ENCODE measurements at places on chromosomes 5 and 9.

- no peak for DNase-seq
These were observed 16.3 kb downstream of the CARD19 start for GRCh38 chr9:93112116-93112863.

- DNase-seq = no peak
These were observed 371.4 kb downstream of the TLE1 start for GRCh38 chr9:81317939-81318338.

- DNase-seq = no peak
These were observed 200.8 kb downstream of the RGS3 start for GRCh38 chr9:113664181-113664875.

DNA sequence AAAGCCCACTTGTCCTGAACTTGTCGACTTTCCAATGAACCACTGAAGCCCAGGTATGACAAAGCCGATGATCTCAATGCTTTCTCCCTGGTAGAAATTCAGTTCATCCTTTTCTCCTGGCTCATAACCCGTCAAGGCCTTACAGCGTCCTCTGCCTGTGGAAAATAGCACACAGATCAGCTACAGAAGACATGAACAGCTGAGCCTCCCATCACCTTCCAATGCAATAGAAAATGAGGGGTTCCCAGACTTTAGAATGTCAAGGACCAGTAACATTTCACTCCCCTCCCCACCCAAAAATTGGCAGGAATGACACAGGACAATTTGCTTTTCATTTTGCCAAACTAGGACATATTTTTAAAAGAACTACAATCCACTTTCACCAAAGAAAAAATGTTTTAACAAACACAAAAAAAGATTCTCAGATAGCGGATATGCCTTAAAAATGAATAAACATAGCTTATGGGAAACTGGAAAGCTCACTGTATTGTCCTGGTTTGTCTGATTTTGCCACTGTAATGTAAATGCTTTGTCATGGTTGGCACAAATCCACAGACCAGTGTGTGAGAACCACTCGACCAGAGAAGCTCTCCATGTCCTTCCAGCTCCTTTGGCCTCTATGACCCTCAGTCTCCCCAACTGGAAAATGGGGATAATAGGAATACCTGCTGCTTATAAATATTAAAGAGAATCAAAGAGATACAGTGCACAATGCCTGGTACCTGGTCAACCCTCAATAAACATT lies 24.4 kb downstream of the SH3TC2 start:
- DNase-seq = no peak

DNA sequence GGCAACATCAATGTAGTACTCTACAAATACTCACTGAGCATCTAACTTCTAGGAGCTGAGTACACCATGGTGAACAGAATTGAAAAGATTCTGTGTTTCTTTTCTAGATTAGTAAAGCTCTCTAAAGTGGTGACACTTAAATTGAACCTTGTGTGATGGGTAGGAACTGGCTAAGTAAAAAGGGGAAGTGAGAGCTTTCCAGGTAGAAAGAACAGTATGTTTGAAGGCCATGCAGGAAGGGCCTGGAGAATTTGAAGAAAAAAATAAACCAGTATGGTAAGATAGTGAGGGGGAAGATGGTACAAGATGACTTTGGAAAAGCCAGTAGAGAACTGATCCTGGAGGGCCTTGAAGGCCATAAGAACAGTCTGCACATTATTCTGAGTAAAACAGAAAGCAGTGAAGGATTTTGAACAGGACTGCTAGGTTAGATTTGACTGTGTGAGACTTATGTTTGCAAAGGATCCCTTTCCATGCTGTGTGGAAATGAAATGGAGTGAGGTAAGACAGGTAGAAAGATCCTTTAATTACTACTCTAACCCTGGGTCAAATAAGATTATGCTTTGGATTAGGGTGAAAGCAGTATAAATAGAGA lies 46.7 kb upstream of the UBQLN1 start:
- DNase-seq = peak; percentile 2

- DNase-seq = no peak
These were observed 27.7 kb downstream of the WNK2 start for GRCh38 chr9:93211654-93212001.

- DNase-seq = no peak
These were observed 48.5 kb upstream of the ABL1 start for GRCh38 chr9:130786526-130786925.

DNA sequence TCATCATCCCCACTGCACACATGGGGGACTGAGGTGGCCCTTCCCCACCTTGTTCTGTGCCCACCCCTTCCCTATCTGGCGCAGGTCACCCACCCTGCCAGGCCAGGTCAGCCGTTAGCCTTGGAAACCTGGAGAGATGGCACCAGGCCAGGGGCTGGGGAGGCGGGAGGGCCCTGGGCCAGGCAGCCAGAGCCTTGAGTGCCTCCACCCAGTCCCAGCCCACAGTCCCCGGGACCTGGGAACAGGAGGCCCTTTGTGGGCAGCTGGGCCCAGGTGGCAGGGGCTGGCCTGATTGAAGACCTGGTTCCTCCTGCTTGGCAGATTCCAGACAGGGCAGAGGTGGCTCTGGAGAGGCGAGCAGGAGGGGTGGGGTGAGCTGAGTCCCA lies 70.6 kb downstream of the LRSAM1 start:
- DNase-seq = no peak

GRCh38 chr9:127974001-127974768 lies 6.6 kb downstream of the EEIG1 start:
- DNase-seq = no peak

DNA sequence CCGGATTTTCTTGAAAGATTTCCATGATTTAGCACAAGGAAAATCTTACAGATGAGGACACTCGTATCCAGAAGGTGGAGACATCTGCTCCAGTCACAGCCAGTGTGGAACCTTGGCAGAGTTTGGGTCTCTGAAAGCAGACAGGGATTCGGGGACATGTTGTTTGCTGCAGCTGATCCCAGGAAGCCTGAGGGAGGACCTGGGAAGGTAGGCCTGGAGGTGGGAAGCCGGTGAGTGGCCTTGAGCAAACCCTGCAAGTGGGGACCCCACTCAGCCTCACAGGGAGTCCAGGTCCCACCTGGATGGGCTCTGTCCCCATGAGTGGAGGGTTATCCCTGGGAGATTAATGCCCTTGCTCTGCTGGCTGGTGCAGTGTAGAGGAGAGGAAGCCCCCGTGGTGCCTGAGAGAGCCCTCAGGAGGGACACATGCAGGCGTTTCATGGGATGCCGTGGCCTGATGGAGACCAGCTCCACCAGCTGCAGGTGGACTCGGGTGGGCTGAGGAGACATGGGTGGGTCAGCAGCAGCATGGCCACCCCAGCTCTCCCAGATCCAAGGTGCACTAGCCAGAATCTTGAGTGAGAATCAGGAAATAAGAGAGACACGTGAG lies 7.8 kb downstream of the MRPS2 start:
- no peak for DNase-seq

- no peak for DNase-seq
These were observed 35.4 kb downstream of the UBE2R2 start for GRCh38 chr9:33852216-33852826.

DNA sequence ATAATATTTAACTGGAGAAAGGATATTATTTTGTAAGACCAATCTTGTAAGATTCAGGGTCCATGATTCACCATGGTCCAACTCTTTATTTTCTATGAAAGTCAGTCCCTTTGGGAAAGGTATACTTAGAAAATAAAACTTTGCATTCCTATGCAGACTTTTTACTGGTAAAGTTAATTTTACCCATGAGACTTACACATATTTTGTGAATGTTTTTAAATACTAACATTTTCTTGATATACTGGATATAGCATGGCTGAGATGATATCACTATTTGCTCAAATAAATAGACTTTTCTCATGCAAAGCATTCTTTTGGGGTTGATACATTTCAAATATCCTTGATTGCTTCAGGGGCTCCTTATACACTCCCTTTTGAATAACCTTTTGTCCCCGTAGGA lies 512.1 kb downstream of the MAN2A1 start:
- no peak for DNase-seq

GRCh38 chr5:1791176-1791575 lies 8.5 kb downstream of the MRPL36 start:
- no peak for DNase-seq

DNA sequence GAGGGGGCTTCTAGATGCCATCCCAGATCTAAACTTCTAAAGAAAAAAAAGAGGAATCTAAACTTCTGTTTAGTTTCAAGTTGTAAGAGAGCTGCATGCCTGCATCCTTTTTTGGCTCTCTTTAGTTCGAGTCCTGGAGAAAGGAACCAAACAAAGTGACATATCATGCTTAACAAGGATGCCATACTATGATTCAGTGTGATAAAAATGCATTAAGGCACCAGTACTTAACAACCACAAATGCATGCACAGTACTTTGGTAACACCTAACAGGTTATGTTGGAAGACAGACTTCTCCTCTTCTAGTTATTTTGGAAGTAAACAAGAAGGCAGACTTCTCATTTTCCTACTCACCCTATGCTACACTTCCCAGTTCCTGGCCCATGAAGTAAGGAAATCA lies 27.3 kb downstream of the NME5 start:
- DNase-seq = no peak

DNA sequence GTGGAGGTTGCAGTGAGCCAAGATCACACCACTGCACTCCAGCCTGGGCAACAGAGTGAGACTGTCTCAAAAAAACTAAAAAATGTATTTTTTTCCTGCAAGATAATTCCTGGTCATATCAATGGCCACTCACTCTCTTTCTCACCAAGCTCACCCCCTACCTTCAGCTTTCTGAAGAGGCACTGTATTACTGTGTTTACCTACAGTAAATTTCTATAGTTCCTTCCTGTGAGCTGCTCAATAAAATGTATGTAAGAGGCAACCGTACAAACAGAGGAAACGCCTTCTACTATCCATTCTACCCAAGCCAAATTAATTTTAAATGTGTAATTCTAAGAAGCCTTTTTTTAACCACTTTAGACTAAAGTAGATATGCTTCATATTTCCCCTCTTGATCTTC lies 929.3 kb upstream of the DMAC1 start:
- DNase-seq = no peak

DNA sequence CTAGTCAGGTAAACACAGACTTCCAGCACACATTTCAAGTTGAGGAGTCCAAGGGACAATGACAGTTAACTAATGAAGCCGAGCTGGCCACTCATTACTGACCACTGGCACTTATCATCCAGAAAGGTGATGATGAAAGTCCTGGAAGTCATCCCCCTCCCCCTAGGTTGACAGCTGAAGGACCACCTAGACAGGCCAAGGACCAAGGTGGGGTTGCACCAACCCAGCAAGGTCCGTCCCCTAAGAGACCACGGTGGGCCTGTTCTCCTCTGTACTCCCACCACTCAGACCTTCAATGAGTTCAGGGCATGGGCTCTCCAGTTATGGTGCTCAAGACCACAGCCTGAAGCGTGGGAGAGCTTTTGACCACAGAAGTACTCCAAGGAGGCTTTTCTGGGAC lies 13.2 kb downstream of the P4HA2 start:
- no peak for DNase-seq

- no peak for DNase-seq
These were observed 1537.8 kb upstream of the ACO1 start for GRCh38 chr9:30846651-30847050.

GRCh38 chr9:130987738-130988399 lies 21.1 kb upstream of the LAMC3 start:
- DNase-seq = no peak

GRCh38 chr9:137226338-137227053 lies 806 bp upstream of the RNF224 start:
- no peak for DNase-seq

DNA sequence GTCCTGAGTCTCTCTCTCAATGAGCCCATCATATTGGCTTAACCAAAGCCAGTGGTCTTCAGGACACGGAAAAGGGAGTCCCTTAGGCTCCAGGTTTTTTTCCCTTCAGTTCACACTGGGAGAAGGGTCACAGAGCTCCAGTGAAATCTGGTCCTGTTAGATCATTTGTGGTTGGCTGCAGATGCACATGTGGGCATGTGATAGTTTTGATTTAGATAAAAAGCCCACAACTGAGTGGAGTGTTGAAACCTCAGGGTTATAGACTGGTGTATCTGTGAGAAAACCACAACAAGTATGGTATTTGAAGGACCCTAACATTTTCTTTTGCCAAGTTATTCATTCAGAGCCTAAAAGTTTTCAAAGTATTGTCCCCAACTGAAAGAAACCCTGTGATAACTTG lies 46.7 kb downstream of the PRLR start:
- no peak for DNase-seq

- no peak for DNase-seq
These were observed 294.4 kb downstream of the MEF2C start for GRCh38 chr5:88588609-88589008.

- no peak for DNase-seq
These were observed 70.0 kb upstream of the RAD23B start for GRCh38 chr9:107213080-107213479.

- DNase-seq = no peak
These were observed 1.4 kb upstream of the SPATA6L start for GRCh38 chr9:4667681-4668080.

DNA sequence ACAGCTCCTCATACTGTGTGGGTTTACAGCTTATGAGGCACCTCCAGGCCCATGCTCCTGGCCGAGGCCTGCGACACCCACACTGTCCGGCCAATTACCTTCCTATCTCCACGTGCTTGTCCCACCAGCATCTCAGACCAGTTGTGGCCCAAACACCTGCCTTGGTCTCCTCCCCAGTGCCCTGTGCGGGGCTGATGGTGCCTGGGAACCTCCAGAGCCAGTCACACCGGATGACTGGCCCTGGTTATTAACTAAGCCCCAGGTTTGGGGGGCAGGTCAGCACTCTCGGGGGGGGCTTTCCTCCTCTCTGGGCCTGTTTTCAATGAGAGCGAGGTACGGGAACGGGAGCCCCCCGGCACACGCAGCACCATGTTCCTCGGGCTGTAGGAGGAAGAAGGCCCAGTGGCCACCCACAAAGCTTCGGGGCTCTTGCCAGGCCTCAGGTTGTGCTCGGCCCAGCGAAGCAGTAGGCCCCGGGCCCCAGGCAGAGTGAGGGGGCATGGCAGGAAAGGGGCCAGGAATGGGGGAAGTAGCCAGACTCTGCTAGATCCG lies 76.0 kb upstream of the PHYKPL start:
- DNase-seq = no peak

- DNase-seq = peak; percentile 74
These were observed 79.3 kb downstream of the PTPN3 start for GRCh38 chr9:109418827-109419226.

DNA sequence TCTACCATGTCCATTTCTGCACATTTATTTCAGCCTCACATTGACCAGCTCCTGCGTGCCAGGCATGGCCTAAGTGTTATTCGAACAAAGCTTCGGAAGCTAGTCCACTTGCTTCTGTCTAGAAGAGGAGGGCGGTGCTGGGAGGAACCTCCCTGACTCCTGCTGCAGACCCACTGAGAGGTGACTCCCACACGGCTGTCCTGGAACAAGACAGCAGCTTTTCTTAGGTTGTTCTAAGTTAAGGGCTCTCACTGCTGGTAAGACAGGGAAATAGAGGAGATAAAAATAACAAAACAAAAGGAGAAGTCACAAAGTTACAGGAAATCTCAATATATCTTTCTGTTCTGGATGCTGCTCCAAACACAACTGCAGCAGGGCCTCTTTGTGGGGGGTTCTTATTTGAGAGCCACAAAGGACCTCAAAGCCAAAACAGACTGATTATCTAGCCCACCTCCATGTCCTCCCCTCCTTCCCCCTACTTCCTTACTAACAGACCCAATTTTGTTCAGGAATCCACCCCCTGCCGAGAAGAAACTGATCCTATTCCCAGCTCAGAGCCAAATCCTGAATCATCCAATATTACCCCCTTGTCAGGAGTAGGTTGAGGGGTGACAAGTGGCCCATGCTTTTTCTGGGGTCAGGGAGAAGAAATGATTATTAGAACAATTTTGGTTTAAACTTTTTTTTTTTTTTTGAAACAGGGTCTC lies 28.4 kb upstream of the KCNIP1 start:
- no peak for DNase-seq
